C1 segment of cervical spinal cord (tissue), 14 donors: ENCODE measurements at places on chromosomes 1 and 21.

DNA sequence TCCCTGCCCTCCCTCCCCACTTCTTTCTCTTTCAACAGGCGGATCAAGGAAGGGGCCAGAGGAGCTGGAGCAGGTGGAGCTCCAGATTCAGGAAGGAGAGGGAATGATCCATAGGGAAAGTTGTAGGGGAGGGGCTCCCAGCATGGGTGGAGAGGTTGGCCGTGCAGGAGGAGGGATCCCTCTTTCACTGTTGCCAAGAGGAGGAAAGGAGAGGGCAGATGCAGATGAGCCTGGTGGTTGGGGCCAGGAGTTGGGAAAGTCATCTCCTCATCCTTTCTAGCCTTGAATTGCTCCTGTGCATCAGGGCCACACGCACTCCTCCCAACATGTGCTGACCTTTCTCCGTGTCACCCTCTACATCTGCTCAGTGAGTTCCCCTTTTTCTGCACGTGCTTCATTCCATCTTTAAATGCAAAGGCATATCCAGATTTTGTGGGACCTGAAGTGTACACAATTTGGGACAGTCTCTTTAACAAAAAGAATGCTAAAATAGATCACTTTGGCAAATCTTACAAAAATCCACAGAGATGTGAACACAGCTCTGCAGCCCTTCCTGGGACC is 32.4 kb downstream of the ZBTB18 start:
- no peak for DNase-seq

DNA sequence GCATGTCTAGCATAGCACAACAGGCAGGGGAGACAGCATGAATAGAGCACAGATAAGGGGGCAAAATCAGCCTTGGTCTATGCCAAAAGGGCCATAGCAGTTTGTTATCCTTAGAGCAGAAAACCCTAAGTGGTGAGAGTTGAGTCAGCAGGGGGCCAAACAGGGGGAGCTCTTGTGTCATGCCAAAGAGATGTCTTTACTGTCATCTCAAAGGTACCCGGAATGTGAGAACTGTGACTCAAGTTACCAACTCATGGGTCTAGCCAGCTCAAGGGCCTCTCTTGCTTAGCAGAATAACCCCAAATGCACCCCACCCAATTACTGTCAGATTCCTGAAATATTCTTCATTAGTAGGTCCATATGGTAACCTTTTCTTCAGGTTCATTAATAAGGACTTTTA is 45.9 kb upstream of the NRDC start:
- no peak for DNase-seq

GRCh38 chr1:180837020-180837419 is 75.7 kb upstream of the KIAA1614 start:
- DNase-seq, result no peak

DNA sequence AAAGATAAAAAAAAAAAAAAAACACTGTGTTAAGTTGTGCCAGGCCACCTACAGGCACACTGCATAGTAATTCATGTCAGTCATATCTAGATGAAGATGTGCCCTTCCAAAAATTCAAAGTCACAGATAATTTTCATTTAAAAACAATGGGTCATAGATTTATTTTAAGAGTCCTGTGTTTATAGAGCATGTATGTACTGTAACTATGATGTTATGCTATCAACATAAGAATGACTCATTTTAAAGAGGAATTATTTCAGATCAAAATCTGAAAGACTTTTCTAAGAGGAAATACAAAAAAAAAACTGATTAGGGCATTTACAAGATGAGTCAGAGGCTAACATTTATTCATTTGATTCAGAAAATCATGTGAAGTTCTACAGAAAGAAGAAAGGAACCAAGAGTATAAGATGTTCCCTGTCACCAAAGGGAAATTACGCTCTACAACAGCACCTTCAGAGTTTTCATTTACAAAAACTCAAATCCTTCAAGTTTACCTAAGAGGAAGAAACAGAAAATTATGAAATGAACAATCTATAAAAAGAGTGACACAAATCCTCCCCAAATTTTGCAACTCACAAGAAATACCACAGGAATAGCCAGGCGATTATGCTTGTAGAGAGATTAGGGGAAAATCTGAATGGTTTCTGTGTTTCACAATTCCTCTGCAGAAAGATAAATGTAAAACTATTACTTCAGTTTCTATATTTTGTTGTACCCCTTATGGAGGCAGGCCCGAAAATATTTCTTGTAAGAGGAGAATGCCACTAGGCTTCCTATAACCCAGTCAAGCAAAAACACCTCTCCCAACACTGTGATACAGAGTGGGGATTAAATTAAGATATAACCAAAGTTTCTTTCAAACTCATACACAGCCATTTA is 13.8 kb downstream of the TP53BP2 start:
- no peak for DNase-seq

DNA sequence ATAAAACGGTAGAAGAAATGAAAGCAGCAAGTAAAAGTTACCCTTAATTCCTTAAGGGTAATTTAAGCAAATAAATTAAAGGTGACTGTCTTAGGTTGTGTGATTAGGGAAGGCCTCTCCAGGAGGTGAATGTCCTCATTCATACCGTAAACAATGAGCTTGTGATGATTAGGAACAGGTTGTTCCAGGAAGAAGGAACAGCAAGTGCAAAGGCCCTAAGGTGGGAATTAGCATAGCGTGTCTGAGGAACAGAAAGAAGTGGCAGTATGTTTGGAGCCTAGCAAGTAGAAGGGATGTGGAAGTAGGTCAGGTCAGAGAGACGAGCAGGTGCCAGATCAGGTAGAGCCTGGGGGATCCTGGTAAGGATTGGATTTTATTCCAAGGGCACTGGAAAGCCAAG is 5.6 kb downstream of the AK4 start:
- DNase-seq, result no peak

GRCh38 chr1:84960371-84960770 is 36.5 kb downstream of the MCOLN2 start:
- no peak for DNase-seq

DNA sequence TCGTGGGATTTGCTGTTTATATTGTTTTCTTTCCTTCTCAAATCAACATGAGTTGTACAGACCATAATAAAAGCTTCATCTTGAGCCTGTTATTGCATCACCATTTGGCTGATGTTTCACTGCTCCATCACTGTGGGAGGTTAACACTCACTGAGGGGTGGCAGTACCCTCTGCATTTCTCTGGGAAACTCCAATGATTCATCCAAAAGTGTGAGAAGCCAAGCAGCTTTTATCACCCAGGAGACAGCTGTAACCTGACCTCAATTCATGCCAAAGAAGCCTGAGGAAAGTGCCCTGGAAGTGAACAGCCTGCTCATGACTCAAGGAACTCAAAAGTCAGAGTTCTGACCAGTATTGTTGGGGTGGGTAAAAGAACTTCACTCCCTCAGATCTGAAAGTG is 84.1 kb downstream of the GPR88 start:
- no peak for DNase-seq

- DNase-seq, result no peak
Measured at GRCh38 chr1:242005866-242006535, 7.1 kb upstream of the MAP1LC3C start.

DNA sequence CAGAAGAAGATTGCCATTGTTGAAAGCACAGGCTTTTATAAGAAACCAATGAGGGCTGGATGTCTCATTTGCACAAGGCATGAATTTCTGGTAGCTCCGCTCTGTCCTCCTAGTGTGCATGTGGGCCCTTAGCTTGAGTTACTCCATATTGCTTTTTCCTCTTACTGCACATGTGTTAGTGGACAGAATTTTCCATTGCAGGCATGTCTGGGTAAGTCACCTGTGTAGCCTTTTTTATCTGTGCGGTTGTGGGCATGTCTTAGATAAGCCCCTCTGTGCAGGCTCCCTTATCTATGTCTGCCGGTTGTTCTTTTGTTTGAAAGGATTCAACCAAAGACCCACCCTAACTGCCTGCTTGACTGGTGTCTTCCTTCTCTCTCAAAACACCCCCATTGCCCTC is 7.2 kb upstream of the CLCA1 start:
- DNase-seq, result no peak

- no peak for DNase-seq
Measured at GRCh38 chr1:117447661-117448060, 80.4 kb downstream of the MAN1A2 start.

DNA sequence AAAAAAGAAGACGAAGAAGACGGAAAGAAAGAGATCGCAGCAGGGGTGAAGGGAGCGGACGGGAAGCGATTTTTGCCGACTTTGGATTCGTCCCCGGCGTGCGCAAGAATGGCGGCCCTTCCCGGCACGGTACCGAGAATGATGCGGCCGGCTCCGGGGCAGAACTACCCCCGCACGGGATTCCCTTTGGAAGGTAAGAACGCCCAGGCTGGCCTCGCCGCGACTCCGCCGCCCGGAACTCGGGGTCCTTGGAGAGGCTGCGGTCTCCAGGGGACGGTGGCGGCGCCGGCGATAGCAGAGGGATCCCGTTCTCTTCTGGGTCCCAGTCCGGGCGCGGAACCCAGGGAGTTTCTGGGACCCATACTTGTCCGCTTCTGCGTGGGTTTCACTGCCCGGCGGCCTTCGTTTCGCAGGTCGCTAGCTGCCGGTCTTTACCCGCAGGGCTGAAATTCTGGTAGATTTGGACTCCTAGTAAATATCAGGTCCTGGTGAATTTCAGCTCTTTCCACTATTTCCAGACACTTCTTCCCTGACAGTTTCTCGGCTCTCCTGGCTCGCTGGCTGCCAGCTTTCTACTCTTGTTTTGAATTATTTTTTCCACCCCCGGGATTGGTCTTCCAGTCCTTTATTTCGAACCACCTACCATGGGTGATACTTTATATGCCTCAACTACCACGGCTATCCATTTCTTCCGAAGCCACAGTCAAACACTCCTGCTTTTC is 1.0 kb downstream of the PAX7 start:
- no peak for DNase-seq

DNA sequence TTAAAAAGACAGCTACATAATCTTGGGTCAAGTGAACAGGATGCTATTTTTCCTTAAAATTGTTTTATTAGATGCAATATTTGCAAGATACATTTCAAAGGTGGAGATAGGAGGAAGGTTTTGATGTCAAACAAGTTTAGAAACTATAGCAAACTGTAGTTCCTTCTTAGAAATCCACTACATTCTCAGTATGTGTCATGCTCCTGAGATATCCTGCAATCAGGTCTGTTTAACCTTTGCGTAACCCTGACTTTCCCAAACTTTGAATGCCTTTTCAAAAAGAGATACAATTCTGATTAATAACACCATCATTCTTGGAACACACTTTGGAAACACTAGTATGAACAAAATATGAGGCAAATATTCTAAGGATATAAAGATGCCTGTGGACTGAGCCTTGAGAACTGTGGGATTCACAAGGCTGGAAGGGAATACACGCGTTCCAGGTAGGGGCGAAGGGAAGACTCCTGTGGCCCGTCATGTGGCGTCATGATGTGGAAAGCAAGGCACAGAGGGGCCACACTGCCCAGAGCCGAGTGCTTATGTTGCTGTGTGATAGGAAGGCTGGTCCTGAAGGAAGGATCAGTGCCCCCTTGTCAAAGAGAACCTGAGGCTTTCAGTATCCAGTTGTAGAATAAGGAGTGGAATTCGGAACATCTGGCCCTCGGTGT is 19.6 kb upstream of the TARBP1 start:
- no peak for DNase-seq

- no peak for DNase-seq
Measured at GRCh38 chr1:244665771-244666217, 12.9 kb downstream of the DESI2 start.

- DNase-seq, result no peak
Measured at GRCh38 chr21:27269644-27270043, 302.8 kb upstream of the ADAMTS5 start.

DNA sequence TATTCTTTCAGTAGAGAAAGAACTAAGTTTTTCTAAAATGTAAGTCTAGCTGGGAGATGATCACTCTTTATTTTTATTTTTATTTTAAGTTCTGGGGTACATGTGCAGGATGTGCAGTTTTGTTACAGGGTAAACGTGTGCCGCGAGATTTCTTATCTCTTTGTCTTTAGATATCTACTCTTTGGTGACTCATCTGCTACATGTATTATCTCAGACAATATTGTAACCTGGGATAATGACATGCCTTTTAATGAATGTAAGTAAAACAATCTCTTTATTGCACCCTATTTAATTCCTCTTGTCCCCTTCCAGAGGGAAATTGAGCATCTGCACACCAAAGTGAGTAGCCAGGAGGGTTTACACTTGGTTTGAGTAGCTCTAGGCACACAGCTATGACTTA is 9.4 kb downstream of the CR2 start:
- no peak for DNase-seq

GRCh38 chr1:21669258-21670058 is at the start of gene RAP1GAP:
RAP1GAP (minus strand) TSS chr1:21669357; CDS start chr1:21620032, 49,325 bp downstream.
- DNase-seq, result peak; percentile 35

- no peak for DNase-seq
Measured at GRCh38 chr1:93756657-93757056, 75.0 kb upstream of the BCAR3 start.

DNA sequence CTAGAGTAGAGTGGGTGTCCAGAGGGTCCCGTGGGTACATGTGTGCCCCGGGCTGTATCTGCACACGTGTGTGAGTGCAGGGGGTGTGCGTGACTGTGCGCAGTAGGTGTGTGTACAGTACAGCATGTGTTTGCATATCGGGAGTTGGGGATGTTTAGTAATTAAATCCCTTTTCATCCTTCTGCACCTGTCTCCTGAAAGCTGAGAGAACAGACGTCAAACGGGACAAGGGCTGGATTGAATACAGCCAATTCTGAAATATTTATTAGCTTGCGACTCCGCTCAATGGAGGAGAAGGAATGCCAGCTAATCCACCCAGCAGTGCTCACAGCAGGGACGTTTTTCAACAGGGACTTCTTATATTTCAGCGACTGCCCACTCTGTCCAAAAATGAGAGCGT is 44.7 kb upstream of the CASZ1 start:
- no peak for DNase-seq

- DNase-seq, result no peak
Measured at GRCh38 chr1:227234998-227235405, 83.3 kb downstream of the CDC42BPA start.

- peak; percentile 98 for DNase-seq
Measured at GRCh38 chr1:230807029-230807428, 59.8 kb downstream of the CAPN9 start.

DNA sequence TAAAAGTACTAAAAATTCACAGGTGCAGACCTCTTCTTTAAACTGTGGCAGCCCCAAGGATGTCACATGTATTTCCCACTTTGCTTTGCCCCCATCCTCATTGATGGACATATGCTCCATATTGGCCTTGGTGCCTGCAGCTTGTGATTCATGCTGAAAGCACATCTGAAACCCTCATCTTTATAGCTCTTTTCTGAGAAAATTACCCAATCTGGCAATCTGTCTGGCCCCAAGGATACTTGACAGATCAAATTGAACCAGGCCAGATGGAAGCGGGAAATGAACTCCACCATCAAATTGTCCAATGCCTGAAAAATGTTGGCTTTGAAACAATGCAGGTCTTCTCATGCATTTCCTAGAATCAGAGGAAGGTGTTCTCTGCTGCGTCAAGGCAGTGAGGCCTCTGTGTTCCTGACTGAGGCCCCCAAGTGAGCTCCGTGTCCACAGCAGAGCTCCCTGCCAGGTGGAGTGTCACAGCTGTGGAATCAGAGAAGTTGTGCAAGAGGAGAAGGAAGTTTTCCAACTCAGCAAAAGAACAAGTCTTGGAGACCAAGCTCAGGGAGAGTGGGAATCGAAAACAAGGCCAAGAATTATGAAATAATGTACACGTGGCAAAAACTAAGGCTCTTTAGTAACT is 323.7 kb downstream of the PLPP3 start:
- DNase-seq, result no peak

GRCh38 chr1:230495891-230496385 is 69.8 kb upstream of the PGBD5 start:
- no peak for DNase-seq
